Smooth muscle cell of the coronary artery (primary cell): ENCODE measurements at places on chromosomes 5 and 9. TPM values are rescaled to one million over a fixed set of nuclear protein-coding genes. Genes with fewer than 3 reads are reported as not detected.

IFT74 gene
- 10.4 and 17.9 TPM in 2 replicates for total RNA-seq

ASS1 gene
- 47.2 and 359 TPM in 2 replicates for total RNA-seq

SLF1 gene
- 4.0 and 4.1 TPM in 2 replicates for total RNA-seq

KLF9 gene
- 16.4 and 31.0 TPM in 2 replicates for total RNA-seq

PHF24 gene
- under 0.01 TPM in 2 replicates for total RNA-seq

CCIN gene
- 2.2 and 5.2 TPM in 2 replicates for total RNA-seq
